GM12878 (cell line): ENCODE measurements at places on chromosomes 5 and 9. TPM values are rescaled to one million over a fixed set of nuclear protein-coding genes. Genes with fewer than 3 reads are reported as not detected.

GRCh38 chr5:140563596-140563995 lies 802 bp downstream of the APBB3 start:
- peaks cover 34% of the 10 kb centered on the region for H3K4me1 ChIP-seq
- peak overlapping the region; percentile 89 for H3K4me3 ChIP-seq
- H3K36me3 ChIP-seq = peaks cover 8% of the 10 kb centered on the region
- DNase-seq = no peak

GRCh38 chr9:80538976-80539375 lies 967.2 kb downstream of the TLE4 start:
- no peaks in the 10 kb centered on the region for H3K27me3 ChIP-seq
- no peak for DNase-seq
- H3K4me3 ChIP-seq = no peak overlapping the region

DNA sequence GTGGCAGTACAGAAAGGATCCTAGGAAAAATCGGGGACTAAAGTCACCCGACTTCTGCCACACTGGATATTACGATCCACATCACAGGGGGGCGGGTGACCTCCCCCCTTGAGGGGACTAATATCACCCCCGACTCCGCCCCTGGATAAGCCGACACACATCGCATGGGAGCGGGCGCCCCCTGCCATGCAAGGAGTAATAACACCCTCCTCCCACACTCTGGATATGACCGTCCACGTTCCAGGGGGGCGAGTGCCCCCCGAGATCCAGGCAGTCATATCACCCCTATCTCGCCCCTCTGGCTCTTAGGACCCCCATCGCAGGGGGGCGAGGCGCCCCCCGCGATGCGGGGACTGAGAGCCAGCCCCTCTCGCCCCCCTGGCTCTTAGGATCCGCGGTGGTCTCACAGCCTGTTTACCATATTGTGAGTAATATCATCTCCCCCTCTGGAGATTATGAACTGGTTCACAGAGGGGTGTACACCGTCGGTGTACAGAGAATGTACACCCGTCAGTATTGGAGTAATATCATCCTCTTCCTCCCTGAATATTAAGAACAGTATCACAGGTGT lies 423.0 kb downstream of the DIRAS2 start:
- no peak overlapping the region for H3K4me3 ChIP-seq
- H3K27me3 ChIP-seq = no peaks in the 10 kb centered on the region
- DNase-seq = no peak
- no peaks in the 10 kb centered on the region for H3K36me3 ChIP-seq
- H3K27ac ChIP-seq = no peak overlapping the region
- no peaks in the 10 kb centered on the region for H3K4me1 ChIP-seq

DNA sequence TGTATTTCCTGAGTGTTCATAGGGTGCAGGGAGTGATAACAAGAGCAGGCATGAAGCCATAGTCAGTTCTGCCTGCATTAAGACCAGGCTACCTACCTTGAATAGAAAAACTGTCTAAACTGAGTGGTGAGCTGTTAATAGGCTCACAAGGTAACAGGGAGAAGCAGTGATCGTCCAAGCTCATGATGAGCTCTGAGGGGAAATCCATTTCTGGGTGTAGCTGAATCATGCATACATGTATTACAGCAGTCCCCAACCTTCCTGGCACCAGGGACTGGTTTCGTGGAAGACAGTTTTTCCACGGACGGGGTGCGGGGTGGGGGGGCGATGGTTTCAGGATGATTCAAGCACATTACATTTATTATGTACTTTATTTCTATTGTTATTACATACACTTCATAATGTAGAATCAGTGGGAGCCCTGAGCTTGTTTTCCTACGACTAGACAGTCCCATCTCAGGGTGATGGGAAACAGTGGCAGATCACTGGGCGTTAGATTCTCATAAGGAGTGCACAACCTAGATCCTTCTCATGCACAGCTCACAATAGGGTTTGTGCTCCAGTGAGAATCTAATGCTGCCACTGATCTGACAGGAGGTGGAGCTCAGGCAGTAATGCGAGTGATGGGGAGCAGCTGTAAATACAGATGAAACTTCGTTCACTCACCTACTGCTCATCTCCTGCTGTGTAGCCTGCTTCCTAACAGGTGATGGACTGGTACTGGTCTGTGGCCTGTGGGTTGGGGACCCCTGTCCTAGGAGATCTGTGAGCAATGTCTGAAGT lies 100.0 kb upstream of the IL6ST start:
- peak overlapping the region; percentile 76 for H3K27ac ChIP-seq
- no peak for DNase-seq
- peaks cover 21% of the 10 kb centered on the region for H3K4me1 ChIP-seq

DNA sequence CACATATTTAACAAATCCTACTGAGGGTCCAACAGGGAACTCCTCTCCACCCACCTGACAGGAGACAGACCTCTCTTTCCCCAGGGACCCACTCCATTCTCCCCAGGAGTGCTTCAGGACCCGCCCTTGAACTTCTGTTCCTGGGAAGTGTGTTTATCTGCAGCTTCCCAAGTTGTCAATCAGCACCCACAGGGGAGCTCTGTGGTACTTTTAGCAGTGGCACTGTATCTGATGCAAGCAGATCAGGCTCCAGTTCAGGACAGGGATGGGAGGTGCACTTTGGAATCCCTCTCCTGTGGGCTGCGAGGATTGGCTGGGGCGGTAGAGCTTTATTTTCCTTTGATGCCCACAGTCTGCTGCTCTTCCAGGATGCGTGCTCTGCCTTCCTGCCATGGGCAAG lies 8.7 kb downstream of the GALNT10 start:
- H3K27ac ChIP-seq = peak overlapping the region; percentile 16; the same call in 1 of the 2 replicates
- H3K4me1 ChIP-seq = peaks cover 46% of the 10 kb centered on the region
- H3K4me3 ChIP-seq = no peak overlapping the region
- DNase-seq = no peak
- H3K36me3 ChIP-seq = no peaks in the 10 kb centered on the region

DNA sequence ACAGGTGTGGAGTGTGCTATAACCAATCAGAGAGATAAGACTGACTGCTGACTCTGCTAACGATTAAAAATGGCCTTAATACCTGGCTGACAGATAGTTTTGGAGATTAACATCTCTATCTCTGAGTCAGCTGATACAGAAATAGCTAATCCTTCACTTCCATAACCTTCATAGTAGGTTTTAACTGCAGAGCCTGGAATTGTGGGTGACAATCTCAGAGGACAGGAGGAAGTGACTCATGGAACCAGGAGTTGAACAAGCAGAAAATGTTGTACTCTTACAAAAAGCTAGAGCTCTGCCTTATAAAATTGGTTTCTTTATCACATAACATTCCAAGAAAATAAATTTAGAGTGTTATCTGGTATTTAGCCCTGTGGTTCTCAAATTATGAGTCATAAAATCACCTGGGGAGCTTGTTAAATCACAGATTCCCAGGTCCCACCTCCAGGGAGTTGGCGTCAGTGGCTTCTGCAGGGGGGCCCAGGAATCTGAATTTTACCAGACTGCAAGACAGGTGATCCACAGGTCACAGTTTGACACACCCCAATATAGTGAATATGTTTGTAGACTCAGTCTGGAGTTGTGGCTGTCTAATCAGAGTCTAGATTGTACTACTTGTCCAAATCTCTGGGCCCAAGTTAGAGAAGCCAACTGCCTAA lies 44.4 kb upstream of the AFAP1L1 start:
- H3K27ac ChIP-seq = no peak overlapping the region
- no peak for DNase-seq
- peaks cover 2% of the 10 kb centered on the region for H3K27me3 ChIP-seq
- H3K4me3 ChIP-seq = no peak overlapping the region
- H3K4me1 ChIP-seq = no peaks in the 10 kb centered on the region

DNA sequence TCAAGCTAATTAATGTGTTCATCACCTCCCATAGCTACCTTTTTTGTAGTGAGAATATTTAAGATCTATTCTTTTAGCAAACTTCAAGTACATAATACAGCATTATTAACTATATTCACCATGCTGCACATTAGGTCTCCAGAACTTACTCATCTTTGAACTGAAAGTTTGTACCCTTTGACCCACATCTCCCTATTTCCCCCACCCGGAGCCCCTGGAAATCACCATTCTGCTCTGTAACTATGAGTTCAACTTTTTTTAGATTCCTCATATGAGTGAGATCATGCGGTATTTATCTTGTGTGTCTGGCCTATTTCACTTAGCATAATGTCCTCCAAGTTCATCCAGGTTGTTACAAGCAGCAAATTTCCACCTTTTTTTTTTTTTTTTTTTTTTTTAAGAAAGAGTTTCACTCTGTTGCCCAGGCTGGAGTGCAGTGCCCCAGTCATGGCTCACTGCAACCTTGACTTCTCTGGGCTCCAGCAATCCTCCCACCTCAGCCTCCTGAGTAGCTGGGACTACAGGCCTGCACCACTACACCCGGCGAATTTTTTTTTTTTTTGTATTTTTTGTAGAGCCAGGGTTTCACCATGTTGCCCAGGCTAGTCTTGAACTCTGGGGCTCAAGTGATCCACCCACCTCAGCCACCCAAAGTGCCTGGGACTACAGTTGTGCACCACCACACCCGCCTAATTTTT lies 100.4 kb upstream of the SAP30L start:
- no peaks in the 10 kb centered on the region for H3K36me3 ChIP-seq
- no peaks in the 10 kb centered on the region for H3K27me3 ChIP-seq
- no peak overlapping the region; the same call in 1 of the 2 replicates for H3K27ac ChIP-seq
- H3K4me1 ChIP-seq = peaks cover 12% of the 10 kb centered on the region
- H3K4me3 ChIP-seq = no peak overlapping the region
- peak; percentile 53 for DNase-seq

DNA sequence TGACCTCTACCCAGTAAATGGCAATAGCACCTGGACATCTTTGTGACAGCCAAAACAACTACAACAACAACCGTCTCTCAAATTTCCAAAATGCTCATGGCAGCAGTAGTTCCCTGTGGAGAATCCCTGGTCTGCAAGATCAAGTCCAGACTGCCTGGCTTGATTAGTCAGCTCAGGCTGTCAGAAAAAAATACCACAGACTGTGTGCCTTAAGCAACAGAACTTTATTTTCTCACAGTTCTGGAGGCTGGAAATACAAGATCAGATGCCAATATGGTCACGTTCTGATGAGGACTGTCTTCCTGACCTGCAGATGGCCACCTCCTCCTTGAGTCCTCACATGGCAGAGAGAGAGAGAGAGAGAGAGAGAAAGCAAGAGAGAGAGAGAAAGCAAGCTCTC lies 52.3 kb upstream of the MOCS2 start:
- H3K36me3 ChIP-seq = no peaks in the 10 kb centered on the region
- no peak for DNase-seq
- no peak overlapping the region for H3K27ac ChIP-seq
- no peak overlapping the region for H3K4me3 ChIP-seq
- H3K4me1 ChIP-seq = no peaks in the 10 kb centered on the region
- no peaks in the 10 kb centered on the region for H3K27me3 ChIP-seq

DNA sequence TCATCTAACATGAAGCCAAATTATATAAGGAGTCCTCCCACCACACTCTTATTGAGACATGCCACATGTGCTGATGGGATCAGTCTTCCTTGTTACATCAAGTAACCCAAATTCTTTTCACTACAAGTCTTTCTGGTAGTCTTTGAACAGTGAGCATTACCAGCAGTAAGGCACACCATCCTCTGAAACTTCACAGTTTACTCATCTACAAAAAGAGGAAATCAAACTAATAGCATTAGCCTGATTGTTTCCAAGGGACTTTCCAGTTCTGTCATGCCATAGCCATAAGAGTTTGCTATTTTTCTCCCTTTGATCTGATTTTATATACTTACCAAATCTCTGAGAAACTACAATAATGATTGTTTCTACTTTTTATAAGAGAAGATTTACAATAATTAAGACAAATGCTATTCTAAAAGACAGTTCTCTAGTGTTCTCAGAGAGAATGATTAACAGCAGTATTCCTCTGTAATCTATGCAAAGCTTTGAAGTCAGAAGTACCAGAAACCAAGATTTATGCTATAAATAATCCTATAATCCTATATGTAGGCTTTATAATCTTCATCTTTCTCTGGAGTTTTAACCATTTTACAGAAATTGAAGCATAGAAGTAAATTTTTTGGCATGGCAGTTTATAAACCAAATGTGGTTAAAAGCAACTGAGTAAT lies 166.2 kb upstream of the ACO1 start:
- DNase-seq = peak; percentile 50
- H3K4me3 ChIP-seq = no peak overlapping the region
- no peaks in the 10 kb centered on the region for H3K36me3 ChIP-seq
- H3K4me1 ChIP-seq = 0 out of 2 replicates have a peak, but pooled peaks cover 5% of the 10 kb centered on the region

DNA sequence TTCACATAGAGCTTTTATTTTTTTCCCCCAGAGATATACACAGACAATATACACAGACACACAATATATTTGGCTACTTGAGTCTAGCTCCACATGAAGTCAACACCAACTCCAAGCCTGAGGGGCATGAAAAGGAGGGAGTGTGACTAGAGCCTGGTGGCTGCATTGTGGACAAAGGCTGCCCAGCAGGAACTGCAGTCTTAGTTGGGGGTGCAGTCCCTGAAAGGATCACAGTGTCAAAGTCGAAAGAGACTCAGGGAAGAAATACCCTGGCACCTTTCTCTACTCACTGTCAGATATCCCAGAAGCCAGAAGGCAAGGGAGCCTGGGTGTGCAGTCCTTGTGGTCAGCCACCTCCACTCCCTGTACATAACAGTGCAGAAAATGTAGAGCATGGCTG lies 231.6 kb upstream of the RPS23 start:
- H3K4me1 ChIP-seq = no peaks in the 10 kb centered on the region
- H3K27ac ChIP-seq = no peak overlapping the region
- H3K4me3 ChIP-seq = no peak overlapping the region
- H3K36me3 ChIP-seq = no peaks in the 10 kb centered on the region
- DNase-seq = no peak

DNA sequence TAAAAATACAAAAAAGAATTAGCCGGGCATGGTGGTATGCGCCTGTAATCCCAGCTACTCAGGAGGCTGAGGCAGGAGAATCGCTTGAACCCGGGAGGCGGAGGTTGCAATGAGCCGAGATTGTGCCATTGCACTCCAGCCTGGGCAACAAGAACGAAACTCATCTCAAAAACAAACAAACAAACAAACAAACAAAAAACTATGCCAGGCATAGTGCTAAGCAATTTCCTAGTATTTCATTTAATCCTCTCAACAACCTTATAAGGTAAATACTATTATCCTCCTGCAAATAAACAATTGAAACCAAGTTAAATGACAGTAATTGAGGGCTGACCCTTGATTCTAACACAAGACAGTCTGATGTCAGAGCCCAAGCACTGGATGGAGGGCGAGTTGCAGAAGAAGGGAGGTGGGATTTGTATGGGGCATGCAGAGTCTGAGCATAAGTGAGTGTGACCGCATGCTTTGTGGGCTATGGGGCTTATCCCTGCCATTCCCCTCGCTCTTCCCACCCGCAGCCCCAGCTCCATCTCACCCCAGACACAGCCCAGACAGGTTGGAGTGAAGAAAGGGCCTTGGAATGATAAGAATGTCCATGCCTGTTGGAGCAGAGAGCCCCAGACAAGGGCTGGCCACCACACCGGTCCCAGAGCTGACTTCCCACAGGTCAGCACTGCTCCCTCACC lies 24.3 kb upstream of the RPS14 start:
- no peaks in the 10 kb centered on the region for H3K27me3 ChIP-seq
- H3K4me1 ChIP-seq = peaks cover 21% of the 10 kb centered on the region
- no peak for DNase-seq
- no peak overlapping the region for H3K4me3 ChIP-seq
- no peak overlapping the region for H3K27ac ChIP-seq

FAM169A gene
- 4.1 and 4.5 TPM in 2 replicates for total RNA-seq

ANKRD20A1 gene
- 0.27 and 0.33 TPM in 2 replicates for total RNA-seq

SMIM33 gene
- not detected in 2 replicates for total RNA-seq

SARDH gene
- 0.15 and 0.16 TPM in 2 replicates for total RNA-seq

ACTBL2 gene
- not detected in 2 replicates for total RNA-seq

TESK1 gene
- 19.1 and 19.5 TPM in 2 replicates for total RNA-seq

TIMD4 gene
- total RNA-seq = 2.9 and 4.2 TPM in 2 replicates

SLC28A3 gene
- total RNA-seq = 0.11 and 0.13 TPM in 2 replicates

GFI1B gene
- not detected in 2 replicates for total RNA-seq

OR1J2 gene
- not detected in 2 replicates for total RNA-seq

HCN1 gene
- total RNA-seq = not detected in 2 replicates

KIAA0825 gene
- 1.2 and 1.3 TPM in 2 replicates for total RNA-seq

FAM81B gene
- total RNA-seq = not detected in 2 replicates
